Breast epithelium (tissue), 4 donors: ENCODE measurements at places on chromosomes 7 and 10.

DNA sequence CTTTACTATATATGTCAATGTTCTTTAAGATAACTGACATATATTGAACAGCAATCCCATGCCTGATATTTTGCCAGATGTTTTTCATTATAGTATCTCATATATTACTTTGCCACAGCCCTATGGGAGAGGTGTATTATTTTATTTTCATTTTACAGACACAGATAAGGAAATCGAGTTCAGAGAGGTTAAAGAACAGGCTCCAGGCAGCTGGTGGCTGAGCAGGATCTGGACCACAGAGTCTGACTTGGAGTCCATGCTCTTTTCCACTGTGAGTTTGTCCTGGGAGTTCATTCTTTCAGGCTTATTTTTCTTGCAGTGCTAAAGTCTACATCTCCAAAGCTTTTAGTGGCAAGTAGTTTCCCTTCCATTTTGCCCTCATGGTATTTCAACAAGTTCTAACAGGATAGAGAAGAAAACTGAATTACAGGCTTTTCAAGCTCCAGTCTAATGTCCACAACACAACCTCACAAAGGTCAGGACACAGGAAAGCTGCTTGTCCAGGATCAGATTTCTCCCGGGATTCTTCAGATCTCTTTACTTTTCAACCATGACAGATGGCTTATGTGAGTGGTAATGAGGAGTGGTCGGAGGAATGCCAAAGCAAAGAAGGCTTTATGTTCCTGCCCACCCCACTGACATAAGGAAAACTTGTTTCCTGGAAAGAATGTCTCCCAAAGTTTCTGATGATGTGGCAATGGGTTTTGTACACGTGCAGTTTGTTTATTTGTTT lies 13.1 kb upstream of the SLC35B4 start:
- no peak for DNase-seq

DNA sequence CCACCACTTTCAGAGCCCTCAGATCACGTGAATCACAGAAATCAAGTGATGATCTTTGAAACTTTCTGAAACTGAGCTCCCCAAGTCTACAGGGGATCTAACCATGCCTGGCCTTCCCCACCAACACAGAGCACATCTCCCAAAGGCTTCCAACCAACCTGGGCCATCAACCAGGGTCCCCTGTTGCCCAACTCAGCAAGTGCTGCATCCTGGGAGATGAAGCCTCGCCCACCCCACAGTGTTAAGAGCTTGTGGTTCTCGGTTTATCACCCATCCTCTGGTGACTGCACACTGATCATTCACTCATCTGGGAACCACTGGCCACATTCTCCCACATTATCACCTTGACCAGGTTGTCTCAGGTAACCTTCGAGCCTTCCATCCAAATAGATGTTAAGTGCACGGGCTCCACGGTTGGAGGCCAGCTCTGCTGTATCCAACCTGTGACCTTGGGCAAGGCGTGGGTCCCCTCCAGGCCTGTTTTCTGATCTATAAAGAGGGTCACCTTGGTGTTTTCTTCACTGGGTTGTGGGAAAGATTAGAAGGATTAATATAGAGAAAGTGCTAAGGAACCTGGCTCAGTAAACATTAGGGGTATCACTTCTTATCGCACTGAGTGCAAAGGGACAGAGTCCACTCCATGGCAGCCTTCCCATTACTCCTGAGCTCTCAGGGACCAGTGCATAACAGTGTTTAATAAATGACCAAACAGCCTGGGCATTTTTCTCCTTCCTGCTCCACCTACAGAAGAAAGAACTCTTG lies 3.6 kb downstream of the ZNF488 start:
- DNase-seq = peak; percentile 5

GRCh38 chr7:41809940-41810576 lies 107.2 kb upstream of the INHBA start:
- no peak for DNase-seq

- no peak for DNase-seq
Measured at GRCh38 chr10:23534326-23534725, 95.5 kb downstream of the OTUD1 start.

GRCh38 chr7:77235276-77235675 lies 35.7 kb upstream of the FGL2 start:
- DNase-seq = no peak

DNA sequence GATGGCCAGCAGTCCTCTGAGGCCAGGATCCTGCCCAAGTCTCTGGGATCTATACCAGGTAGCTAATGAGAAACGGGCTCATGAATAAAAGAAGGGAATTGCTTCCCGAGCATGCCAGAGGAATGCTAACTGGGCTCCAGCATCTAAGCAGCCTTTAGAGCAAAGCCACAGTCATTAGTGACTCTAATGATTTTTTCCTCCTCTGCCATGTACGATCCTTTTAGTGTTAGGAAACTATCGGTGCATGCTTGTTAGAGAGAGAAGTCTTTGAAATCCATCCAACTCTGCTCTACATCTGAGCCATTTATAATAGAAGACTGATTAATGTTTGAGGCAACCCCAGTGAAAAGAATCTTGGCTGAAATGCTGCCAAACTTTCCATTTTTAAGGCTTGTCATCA lies 124.9 kb upstream of the TCERG1L start:
- no peak for DNase-seq

DNA sequence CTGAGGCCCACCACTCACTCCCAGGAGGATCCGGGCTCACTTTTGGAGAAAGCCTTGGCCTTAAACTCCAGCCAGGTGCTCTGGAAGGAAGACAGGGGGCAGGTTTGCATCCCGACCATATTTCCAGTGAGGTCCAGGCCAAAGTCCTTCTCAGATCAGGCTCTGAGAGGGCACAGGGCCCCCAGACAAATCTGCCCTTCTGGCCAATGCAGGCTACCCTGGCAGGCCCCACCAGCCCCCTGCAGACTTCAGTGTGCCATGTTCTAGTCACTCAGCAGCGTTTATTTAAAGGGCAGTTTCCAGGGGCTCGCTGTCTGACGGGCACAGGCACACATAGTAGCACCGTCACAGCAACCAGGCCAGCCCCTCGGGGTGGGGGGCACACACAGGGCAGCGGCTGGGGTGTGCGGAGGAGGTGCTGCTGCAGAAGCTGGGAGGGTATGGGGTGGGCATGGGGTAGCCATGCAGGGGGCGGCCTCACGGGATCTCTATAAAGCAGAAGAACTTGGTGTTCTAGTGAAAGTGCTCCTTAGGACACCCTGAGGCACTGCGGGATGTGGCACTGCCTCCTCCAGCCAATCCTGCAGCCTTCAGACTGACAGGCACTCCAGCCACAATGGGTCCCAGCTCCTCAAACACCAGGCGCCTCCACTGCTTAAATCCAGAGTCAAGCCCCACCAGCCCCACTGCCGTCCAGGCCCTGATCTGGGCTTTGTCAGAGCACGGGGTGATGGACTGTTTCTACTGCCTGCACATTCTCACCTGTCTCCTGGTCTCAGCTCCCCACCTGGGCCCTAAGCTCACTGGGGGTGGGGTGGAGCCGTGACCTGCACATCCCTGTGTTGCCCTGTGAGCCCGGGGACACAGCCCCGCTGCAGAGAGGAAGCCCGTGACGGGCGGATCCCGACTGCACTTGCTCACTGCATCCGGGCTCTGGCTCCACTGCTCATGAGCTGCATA lies 9.6 kb upstream of the PYROXD2 start:
- no peak for DNase-seq
